Right ventricle myocardium inferior (tissue), 1 donor: ENCODE measurements at places on chromosomes 13 and 19.

DNA sequence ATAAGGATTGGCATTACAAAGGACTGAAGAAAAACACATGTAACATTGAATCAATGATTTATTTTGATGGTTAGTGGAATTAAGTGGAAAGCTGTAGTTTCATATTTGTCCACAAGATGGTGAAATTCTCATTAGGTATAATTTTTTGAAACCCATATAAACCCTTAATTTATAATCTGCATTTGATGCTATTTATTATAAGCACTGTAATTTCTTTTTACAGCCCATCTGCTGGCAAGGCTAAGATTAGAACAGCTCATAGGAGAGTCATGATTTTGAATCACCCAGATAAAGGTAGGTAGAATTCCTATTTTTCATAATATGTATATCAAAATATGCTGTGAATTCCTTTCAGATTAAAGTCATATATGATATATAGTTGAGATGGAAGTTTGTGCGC lies 62.2 kb downstream of the DNAJC15 start:
- no peak for DNase-seq

DNA sequence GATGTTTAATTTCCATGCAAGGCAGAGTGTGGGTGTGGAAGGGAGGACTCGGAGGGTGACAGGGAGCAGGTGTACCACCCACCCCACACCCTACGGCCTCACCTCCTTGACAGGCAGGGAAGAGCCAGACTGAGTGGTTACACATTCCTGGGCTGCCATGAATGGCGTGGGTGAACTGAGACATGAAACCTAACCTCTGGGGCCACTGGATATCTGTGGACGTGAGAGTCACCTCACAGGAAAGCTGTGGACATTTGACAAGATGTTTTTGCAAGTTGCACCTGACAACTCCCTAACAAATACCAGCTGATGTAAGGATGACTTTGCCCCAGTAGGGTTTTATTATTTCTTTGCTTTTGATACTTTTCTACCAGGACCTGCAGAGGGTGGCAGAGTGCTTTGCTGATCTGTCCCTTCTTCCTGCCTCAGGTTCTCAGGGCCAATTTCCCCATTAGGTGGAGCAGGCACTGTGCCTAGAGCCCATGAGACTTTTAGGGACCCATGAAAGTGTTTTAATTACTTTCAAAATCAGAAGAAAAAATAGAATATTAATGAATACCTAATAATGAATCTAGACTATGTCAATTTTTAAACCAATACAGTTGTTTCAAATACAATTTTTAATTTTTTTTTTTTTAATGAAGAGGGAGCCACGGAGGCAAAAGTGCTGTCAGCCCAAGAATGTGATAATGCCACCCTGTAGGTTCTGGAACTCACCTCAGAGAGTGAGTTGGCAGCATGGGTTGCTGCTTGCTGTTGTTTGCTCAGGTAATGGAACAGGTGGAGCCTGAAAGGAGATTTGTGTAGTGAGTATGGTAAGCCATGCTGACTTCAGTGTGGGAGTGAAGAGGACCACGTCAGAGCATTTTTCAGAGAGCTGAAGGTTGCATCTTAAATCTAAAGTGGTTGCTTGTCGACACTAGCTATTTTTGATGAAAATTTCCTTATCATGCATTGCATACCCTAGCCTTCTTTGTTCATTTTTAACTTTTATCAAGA lies 58.0 kb upstream of the CYSLTR2 start:
- no peak for DNase-seq

DNA sequence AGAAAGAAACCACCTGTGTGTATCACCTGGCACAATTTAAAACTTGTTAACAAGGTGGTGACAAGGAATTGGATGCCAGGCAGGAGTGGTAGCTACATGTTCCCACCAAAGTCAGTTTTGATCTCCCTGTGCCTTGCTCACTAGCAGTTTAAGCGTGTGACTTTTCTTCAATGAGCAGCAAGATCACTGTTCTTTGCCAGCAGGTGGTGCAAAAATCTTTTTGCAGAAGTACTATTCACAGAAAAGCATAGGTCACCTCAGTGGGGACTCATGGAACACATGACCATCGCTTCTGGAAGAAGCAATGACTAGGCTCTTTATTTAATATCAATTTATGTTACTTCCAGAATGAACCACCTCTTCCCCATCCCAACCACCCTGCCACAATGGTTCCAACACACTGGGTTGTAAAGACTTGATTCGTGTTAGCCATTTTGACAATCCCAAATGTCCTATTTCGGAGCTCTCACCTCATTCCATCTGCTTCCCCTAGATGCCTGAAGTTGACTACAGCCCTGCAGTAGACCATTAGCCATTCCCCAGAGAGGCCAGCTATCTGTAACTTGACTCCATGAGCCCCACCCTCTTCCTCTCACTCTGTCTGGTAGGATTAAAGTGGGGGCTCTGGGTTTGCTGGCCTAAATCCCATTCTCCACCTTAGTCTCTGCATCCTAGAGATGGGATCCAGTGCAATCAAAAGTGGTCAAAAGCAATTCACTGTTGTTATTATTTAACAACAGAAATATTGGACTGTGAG lies 59.1 kb upstream of the TNFRSF19 start:
- DNase-seq, result no peak

- DNase-seq, result no peak
These were observed 785.0 kb upstream of the MIR17HG start for GRCh38 chr13:90562443-90562842.

DNA sequence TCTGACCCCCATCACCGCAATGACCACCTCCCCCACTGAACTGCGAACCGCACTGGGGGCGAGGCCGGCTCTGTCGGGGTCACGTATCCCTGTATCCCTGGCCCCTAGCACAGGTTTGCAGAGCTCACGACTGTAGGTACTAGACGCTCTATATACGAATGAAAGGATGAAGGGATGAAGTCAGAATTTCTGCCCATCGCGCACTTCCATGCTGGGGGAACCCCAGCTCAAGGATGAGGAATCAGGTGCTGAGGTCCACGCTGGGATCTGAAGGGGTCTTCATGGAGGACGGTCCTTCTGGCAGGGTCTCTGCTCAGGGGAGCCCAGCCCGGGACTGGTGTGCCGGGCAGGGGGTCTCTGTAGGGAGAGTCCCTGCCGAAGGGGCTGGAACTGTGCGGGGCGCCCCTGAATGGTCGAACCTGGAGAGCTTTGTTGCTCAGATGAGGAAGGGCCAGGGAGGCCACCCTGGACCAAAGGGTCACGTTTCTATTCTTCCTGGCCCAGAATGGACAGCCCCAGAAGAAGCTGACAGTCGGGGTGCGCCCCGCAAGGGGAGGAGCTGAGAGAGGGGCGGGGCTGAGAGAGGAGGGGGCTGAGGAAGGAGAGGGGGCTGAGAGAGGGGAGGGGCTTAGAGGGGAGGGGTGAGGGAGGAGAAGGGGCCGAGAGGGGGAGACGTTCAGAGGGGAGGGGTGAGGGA lies 37.9 kb upstream of the SEMA6B start:
- no peak for DNase-seq

GRCh38 chr13:42969565-42970172 lies 22.4 kb downstream of the EPSTI1 start:
- DNase-seq, result peak; percentile 85

DNA sequence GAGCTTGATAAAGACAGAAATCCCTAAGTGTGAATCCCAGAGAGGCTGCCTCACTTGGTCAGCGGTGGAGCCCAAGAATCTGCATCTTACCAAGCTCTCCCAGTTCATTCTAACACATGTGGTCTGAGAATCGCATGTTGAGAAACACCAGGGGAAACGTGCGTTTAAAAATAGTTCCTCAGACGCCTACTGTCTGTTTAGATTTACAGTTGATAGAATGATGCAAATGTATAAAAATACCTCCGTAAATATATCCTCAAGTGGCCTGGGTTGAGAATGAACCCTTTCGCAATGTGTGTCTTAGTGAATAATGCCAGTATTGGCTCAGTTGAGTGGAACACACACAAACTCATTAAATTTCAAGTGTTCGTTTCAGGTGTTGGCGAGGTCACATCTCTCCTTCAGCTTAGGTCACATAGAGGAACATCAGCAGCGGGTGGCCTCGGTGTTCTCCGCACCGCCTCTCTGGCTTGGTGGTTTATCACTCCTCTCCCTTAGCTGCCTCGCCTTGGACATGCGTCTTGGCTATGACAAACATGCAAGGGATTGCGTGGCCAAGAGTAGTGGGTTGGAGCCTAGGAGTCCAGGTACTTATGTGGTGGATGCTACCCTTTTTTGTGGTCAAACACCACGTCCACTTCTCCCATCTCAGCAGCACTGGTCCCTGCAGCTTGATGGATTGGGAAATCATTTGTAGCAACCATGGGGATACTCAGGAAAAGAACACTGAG lies 117.6 kb upstream of the SPATA13 start:
- no peak for DNase-seq

GRCh38 chr13:34816245-34816884 lies 125.7 kb upstream of the NBEA start:
- no peak for DNase-seq

DNA sequence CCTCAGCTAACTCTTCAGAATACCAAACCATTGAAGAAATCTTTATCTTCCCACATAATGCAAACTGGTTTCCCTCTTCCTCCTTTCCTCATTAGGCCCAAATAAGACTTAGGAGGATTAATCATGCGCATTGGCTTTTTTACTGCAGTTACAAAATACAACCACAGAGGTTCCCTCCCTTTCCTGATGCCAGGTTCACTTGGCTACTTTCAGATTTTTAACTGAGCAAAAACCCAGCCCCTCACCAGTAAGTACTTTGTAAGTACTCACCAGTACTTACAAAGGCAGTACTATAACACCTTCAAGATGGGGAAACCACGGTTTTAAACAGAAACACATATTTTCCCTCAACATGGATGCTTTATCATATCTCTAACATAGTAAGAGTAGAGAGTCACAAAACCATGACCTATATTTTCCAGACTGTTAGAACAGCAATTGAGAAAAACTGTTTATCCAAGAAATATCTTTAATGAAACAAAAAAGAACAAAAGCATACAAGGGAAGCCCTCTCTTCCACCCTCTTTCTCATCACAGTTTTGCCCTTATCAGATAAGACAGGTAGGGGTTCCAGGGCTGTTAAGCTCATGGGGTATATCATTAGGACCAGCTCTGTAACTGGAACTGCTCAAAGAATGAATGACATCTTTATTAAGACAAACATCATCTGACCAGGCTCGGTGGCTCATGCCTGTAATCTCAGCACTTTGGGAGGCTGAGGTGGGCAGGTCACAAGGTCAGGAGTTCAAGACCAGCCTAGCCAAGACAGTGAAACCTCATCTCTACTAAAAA lies 12.7 kb downstream of the FOXO1 start:
- no peak for DNase-seq
